Endothelial cell of umbilical vein (primary cell): ENCODE measurements at places on chromosomes 2 and 18. TPM values are rescaled to one million over a fixed set of nuclear protein-coding genes. Genes with fewer than 3 reads are reported as not detected.

The CHRND gene
- not detected in 2 replicates for polyA plus RNA-seq

The DOCK10 gene
- 5.8 and 6.1 TPM in 2 replicates for polyA plus RNA-seq

The PDIA6 gene
- 211 and 335 TPM in 2 replicates for polyA plus RNA-seq

The CYP26B1 gene
- polyA plus RNA-seq, result 0.06 and 0.30 TPM in 2 replicates

The OR6B2 gene
- polyA plus RNA-seq, result not detected in 2 replicates

The AQP4 gene
- not detected in 2 replicates for polyA plus RNA-seq

The AQP12A gene
- polyA plus RNA-seq, result not detected in 2 replicates

The COLEC12 gene
- polyA plus RNA-seq, result 7.6 and 8.0 TPM in 2 replicates

The DAPL1 gene
- not detected in 2 replicates for polyA plus RNA-seq
